ENCODE measurements at places on chromosomes 7 and 10.

GRCh38 chr10:3789621-3790020 is 4.6 kb upstream of the KLF6 start:
- DNase-seq, result no peak

DNA sequence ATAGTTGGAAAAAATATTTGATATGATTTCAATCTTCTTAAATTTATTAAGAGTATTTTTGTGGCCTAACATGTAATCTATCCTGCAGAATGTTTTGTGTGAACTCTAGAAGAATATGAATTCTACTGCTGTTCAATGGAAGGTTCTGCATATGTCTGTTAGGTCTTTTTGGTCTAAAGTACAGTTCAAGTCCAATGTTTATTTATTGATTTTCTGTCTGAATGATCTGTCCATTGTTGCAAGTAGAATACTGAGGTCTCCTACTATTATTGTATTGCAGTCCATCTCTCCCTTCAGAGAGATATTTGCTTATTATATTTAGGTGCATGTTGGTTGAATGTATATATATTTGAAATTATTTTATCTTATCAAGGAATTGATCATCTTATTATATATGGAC is 18.9 kb upstream of the DYNC1I1 start:
- DNase-seq, result no peak

GRCh38 chr7:34762764-34763163 is 104.7 kb downstream of the NPSR1 start:
- DNase-seq, result no peak

GRCh38 chr10:111650088-111650487 is 533.5 kb downstream of the GPAM start:
- DNase-seq, result no peak

GRCh38 chr10:29811751-29812427 is 177.1 kb upstream of the SVIL start:
- peak; percentile 49 for DNase-seq

All from activated T-helper 1 cell treated with anti-CD3 and anti-CD28 coated beads, Interleukin-12 subunit alpha, Interleukin-12 subunit beta, Interleukin-2, Interleukin-4 antibody, amounts not matched to agents 30 ng/mL and 10 ng/mL and 1 ng/mL, durations not matched to agents 14 hours and 24 hours and 36 hours (primary cell).